ENCODE measurements at places on chromosomes 3 and 15. TPM values are rescaled to one million over a fixed set of nuclear protein-coding genes. Genes with fewer than 3 reads are reported as not detected.

GRCh38 chr3:114179575-114179974, 723 bp upstream of the DRD3 start:
- peak; percentile 17 for DNase-seq

GRCh38 chr3:101377209-101377608, 56.8 kb upstream of the IMPG2 start:
- peak; percentile 2 for DNase-seq

DNA sequence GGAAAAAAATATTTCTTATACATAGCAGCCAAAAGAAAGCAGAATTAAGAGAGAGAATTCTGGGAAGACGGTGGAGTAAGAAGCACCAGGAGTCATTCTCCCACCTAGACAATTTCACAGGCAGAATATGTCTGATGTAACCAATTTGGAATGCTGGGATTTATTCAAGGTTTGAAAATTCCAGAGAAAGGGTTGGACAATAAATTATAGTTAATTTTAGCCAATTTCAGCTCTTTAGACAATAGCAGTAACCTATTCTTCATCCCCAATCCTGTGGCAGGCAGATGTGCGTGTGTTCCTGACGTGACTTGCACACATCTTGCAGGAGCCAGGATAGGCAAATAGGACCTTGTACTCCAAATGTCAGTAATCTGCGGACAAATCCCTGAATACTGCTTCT, 541.0 kb upstream of the NAALADL2 start:
- DNase-seq, result no peak

DNA sequence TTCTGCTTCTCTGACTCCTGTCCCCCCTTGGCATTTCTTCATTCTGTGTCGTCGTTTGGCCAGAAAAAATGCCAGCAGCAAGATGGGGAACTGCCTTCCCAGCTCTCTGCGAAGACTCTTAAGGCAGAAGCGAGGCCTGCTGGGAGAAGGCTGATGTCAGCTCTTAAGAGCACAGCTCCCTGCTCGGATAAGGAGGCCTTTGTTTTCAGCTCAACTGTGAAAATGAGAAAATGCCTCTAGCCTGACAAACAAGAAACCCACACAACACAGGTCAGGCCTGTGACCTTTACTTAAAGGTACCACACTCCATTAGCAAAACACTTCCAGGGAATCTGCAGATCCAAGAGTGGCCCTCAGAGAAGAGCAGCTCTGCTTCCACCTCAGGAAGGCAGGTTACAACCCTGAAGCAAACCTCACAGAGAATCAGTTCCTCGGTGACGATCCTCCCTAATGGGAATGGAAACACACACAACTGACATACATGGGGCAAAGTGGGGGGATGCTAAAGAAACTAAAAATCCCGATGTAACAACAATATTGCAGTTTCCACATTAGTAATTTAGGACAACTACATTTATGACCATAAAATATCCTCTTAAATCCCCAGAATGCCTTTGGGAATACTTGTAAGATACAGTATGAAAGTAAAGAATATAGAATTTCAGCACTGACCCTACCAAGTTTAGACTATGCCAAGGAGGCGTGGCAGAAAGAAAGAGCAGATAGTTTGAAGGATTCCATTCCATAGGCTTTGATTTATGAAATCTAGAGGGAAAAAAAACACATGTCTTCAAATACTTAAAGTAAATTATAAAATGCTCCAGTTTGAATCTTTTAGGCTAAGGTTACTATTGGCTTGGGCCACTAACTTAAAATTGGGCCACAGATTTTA, 52.1 kb downstream of the VGLL4 start:
- peak; percentile 44 for DNase-seq

DNA sequence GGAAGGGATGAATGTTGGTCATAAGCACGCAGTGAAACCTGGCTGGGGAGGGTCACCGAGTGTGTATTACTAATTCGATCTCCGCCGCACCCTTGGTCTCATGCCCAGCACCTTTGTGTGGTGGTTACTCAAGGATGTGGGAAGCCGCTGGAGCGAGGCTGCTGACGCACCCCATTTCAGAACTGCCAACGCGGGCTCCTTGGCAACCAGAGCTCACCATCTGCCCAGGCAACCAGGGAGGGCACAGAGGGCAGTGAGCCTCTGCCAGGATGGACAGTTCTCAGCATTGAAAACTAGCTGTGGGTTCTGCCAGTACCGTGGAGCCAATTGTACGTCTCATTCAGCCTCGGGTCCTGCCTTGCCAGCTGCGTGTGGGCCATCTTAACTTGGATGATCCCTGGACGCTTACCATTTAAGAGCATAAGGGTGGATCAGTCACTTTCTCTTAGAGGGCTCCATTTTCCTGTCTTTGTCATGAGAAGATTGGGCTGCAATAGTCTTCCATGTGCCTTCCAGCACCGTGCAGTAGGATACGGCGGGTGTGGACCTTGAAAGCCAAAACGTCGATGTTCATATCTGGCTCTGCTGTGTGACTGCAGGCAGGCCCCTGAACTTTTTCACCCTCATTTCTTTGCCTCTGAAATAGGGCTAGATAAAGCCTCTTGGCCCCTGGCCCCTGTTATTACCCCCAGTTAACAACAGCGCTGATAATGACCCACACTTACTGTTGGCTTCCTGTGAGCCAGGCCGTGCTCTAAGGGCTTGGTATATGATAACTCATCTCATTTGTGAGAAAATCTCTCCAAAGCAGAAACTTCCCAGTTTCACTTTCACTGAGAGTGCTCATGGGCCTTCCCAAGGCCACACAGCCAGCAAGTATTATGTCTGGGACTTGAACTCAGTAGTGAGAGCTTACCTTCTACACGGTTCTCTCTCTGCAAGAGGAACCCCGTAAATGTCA, 238.8 kb downstream of the OPA1 start:
- DNase-seq, result peak; percentile 95

DNA sequence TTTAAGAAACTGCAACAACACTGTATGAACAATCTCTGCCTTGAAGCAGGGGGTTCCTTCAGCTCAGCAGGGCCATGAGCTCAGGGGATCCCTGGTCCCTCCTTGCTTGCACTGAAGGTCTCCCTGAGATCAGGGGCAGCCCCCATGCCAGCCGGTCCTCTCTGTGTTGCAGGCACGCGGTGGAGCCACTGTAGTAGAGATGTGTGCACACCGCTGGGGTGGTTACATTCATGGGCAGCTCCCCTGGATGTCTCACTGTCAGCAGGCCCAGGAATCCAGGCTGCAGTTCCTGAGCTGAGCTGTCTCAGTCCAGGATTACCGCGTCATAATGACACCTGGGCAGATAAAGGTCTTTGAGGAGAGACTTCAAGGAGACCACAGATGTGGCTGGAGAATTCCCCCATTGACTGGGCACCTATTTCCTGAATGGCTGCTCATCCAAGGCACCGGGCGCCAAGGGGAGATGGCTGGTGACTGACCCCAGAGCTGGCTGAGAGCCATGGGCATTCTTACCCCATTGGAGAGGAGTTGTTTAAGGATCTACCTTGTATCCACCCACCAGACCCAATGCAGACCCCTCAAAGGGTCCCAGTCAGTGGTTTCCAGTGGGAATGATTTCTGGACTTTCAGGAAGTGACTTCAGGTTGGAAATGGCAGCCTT, 10.4 kb upstream of the KLF13 start:
- no peak for DNase-seq

DNA sequence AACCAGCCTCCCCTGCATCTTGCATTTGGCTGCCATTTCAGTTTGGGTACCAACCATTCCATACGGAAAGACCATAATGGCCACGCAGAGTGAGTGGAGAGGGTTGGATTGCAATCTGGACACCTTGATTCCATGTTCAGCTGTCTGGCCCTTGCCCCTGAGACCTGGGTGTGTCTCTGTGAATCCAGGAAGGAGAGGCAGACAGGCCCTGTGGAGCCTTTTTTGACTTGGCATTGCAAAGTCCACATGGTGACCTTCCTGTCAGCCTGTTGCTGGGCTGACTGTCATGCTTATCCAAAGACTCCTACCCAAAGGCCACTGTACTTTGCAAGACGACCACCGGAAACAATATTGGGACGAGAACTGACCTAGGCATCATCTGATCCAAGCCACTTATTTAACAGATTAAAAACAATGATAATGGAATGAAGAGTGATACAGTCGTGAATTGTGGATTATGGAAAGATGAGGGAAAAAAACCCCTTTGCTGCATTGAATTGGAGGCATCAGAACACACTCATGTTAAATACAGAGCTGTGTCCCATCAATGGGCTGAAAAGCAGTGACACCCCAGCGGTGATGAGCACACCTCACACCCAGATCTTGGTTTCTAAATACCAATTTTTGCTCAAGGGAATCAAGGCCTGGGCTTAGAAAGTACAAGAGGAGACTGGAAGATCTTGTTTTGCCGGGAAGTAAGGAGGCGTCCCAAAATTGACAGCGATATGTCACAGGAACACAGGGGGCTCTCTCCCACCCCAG, 86.0 kb downstream of the LRRK1 start:
- DNase-seq, result no peak

GRCh38 chr3:190024912-190025311, 95.8 kb downstream of the P3H2 start:
- peak; percentile 56 for DNase-seq

DNA sequence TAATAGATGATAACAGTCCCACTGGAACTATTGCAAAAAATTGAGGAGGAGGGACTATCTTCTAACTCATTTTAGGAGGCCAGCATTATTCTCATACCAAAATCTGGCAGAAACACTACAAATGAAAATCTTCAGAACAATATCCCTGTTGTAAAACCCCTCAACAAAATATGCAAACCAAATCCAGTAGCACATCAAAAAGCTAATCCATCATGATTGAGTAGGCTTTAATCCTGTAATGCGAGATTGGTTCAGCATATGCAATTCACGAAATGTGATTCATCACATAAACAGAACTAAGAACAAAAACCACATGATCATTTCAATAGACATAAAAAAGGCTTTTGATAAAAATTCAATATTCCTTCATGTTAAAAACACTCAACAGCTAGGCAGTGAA, 23.9 kb upstream of the PLSCR2 start:
- no peak for DNase-seq

GRCh38 chr3:67291287-67292252, 293.5 kb downstream of the KBTBD8 start:
- no peak for DNase-seq

- no peak for DNase-seq
Measured at GRCh38 chr3:102098130-102098885, 249.0 kb downstream of the NFKBIZ start.

Gene CLDN1
- 3.6 TPM for total RNA-seq

Gene MORC1
- not detected for total RNA-seq

Measured in A172 (cell line).